ENCODE measurements at places on chromosomes 7 and 10. TPM values are rescaled to one million over a fixed set of nuclear protein-coding genes. Genes with fewer than 3 reads are reported as not detected.

DNA sequence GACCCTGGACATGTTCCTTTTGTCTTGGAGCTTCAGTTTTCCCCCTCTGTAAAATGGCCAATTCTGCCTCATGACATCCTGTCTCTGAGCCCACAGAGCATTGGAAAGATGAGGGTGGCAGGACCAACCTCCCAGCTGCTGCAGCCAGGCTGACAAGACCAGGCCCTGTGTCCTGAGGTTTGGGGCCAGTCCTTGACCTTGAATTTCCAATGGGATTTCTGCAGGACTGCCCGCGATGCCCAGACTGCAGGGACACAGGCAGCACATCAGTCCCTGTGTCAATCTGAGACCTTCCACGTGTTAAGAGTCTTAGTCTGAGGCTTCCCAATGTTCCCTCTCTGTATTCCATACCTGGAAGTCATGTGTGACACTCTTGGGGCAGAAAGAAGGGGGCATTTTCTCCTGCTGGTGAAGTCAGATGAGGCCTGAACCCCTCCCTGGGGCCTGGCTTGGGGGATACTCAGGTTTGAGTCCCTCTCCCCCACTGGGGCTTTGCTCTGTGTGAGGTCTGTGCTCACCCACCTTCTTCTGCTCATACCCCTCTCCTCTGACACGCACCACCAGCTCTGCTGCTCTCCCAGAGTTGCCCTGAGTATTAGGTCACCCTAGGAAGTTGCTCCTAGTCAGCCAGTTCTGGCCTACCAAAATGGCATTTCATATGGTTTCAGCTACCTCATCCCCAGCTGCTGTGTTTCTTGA is 79.2 kb downstream of the ADCY1 start:
- peak; percentile 11 for DNase-seq

The HOXA6 gene
- 0.70 TPM for total RNA-seq

DNA sequence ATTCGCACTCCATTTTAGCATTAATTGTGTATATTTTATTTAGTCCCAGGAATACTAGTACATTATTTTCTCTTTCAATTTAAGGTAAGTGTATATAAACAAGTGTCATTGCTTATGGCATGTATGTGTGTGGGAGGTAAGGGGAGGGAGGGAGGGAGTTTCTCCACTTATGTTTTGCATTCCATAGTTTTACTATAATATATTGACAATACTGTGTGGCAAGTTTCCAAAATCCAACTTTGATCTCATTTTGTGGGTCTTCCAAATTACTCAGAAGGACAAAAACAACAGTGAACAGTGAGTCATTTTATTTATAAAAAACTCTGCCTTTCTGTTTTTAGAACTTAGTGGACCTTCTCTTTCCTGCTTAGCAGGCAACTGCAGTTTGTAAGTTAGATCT is 102.3 kb upstream of the SEMA3E start:
- no peak for DNase-seq

DNA sequence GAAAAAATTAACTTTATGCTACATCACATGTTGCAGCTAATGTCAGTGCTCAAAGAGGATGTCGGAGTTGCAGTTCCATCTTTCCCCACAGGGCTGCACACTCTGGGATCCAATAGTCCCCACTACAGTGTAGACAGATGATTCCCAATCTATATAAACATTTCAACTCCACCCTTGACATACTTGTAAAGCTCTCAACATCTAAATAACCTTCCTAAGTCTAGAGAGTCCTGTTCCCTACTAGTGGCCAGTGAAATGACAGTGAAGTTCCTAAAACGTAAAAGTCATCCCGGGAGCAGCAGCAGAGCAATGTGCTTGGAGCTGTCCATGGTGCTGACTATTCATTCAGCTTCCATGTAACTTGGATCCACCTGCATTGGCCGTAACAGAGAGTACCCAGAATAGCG is 145.1 kb downstream of the GRM8 start:
- DNase-seq = peak; percentile 54

DNA sequence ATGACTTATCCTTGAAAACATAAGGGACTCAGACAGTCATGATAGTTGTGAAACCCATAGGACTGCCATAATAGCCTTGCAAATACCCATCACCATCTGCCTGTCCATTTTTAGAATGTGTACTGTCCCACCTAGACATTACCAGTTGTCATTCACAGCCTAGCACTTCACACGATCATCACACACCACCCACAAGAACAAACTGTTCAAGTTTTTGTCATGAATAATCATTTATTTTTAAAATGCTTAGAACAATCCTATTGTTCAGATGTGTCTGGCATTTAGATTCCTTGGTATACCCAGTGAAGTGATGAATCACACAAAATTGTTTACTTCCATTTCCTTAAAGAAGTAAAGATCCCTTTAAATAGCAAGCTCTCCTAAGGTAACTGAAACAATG is 46.6 kb downstream of the CCDC3 start:
- DNase-seq = no peak

The SNCG gene
- total RNA-seq = 2.2 TPM

GRCh38 chr7:133789974-133790373 is 337.2 kb upstream of the LRGUK start:
- no peak for DNase-seq

- DNase-seq = no peak
Measured at GRCh38 chr7:151837285-151838042, 39.5 kb downstream of the PRKAG2 start.

DNA sequence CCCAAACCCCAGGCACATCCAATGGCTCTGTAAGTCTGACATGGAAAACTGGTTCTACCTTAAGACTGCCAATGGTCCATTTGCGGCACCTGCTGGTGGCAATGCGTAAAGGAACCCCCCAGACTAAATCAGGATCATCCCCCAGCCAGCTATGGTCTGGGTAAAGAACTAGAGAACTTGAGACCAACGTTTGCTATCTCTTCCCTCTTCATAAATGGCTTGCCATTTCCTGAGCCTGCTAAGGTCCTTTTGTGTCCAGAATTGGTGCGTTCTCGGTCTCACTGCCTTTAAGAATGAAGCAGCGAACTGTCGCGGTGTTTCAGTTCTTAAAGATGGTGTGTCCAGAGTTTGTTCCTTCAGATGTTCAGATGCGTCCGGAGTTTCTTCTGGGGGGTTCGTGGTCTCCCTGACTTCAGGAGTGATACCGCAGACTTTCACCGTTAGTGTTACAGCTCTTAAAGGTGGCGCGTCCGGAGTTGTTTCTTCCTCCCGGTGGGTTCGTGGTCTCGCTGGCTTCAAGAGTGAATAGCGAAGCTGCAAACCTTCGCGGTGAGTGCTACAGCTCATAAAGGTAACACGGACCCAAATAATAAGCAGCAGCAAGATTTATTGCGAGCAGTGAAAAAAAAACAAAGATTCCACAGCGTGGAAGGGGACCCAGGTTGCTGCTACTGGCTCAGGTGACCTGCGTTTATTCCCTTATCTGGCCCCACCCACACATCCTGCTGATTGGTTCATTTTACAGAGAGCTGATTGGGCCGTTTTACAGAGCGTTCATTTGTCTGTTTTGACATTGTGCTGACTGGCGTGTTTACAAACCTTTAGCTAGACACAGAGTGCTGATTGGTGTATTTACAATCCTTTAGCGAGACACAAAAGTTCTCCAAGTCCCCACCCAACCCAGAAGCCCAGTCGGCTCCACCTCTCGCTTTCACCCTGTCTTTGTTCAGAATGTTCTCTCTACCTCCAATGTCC is 95.4 kb downstream of the ELMO1 start:
- DNase-seq = peak; percentile 63

The TMEM225B gene
- total RNA-seq = 1.6 TPM

The ALOX5 gene
- 0.60 TPM for total RNA-seq

The SLC26A4 gene
- total RNA-seq = 0.19 TPM

DNA sequence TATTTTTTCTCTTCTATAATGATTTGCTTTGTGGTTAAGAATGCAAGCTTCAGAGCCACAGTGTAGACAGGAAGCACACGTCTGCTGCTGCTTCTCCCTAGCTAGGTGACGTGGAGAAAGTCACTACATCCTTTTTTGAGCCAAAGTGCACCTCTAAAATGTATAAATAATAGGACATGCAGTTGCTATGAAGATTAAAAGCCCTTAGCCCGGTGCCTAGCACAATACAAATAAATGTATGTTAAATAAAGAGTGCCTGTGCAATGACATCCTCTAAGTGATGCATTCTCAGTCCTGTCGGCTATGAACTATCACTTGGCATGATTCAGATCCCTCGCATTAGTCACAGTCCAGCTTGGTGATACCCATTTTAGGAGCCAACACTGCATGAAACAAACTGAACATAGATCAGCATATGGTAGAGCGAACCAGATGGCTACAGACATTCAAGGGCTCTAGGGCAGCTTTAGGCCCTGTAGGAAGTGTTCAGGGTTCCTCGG is 4.8 kb upstream of the TRDMT1 start:
- DNase-seq = peak; percentile 33

DNA sequence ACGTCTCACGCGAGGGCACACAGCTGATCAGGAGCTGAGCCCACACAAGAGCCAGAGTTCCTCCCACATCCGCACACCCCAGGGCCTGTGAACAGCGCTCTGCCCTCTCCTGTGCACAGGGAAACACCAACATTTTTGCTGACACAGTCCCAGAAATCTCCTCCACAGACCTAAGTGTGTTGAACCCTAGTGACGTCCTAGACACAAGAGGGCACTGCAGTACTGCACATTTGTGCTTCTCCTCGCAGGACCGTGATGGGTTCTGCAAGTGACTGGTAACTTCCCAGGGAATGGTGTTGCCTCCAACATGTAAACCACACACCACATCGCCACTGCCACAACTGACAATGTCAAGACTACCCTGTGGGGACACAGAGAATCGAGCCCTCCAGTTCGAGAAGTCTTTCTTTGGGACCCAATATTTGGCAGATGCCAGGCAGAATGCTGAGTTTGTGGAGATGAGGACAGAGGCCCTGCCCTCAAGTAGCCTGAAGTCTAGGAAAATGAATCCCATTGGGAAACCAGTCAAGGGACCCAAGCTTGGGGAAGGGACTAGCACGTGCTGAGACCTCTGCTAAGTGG is 170.3 kb downstream of the PAXIP1 start:
- DNase-seq = peak; percentile 58

DNA sequence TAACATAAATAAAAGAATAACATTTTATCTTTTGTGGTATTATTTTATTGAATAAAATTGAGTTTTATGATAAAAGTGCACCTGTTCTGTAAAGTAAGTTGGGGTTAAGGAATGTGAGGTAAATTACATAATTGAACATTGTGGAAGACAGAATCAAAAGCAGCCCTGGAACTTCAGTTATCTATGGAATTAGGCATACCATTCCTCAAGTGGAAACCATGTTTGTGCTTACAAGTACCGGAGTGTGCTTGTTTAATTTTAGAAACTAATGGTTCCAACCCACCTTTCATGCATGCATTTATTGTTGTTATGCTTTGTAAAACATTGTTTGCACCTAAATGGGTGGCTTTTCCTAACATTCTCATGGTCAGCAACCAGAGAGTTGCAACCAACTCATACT is 28.0 kb downstream of the RBM17 start:
- DNase-seq = no peak

The VWC2 gene
- not detected for total RNA-seq

GRCh38 chr7:119996634-119997033 is 276.3 kb upstream of the KCND2 start:
- no peak for DNase-seq

GRCh38 chr7:84039432-84039831 is 155.2 kb downstream of the SEMA3A start:
- no peak for DNase-seq

DNA sequence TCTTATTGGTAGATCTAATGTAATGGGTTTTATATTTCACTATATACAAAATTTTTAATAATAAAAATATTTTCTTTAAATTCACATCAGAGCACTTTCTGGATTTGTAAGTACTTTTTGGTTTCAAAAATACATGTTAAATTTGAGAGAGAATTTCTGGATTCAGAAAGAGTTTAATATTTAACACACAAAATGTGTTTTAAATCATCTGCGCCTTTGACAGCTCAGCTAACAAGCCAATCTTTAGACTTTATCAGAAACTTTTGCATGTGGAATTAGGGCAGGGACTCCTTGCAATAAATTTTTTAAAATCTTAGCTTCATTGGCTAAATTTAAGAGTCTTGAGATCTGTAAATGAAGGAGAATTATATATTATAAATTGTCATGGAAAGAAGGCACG is 32.7 kb upstream of the RHOBTB1 start:
- no peak for DNase-seq

GRCh38 chr10:75788394-75789205 is 357.2 kb downstream of the LRMDA start:
- DNase-seq = no peak

- DNase-seq = no peak
Measured at GRCh38 chr10:101066896-101067355, 5.1 kb downstream of the KAZALD1 start.

- DNase-seq = peak; percentile 55
Measured at GRCh38 chr7:106947244-106947728, 82.2 kb downstream of the PIK3CG start.

GRCh38 chr7:96870934-96871333 is 134.4 kb upstream of the DLX6 start:
- no peak for DNase-seq

GRCh38 chr7:158805937-158806336 is 23.4 kb downstream of the ESYT2 start:
- no peak for DNase-seq

The DENND10 gene
- total RNA-seq = 59.5 TPM

GRCh38 chr7:129924602-129925001 is 28.2 kb downstream of the UBE2H start:
- no peak for DNase-seq

GRCh38 chr7:116225860-116226259 is 15.5 kb downstream of the TES start:
- no peak for DNase-seq

DNA sequence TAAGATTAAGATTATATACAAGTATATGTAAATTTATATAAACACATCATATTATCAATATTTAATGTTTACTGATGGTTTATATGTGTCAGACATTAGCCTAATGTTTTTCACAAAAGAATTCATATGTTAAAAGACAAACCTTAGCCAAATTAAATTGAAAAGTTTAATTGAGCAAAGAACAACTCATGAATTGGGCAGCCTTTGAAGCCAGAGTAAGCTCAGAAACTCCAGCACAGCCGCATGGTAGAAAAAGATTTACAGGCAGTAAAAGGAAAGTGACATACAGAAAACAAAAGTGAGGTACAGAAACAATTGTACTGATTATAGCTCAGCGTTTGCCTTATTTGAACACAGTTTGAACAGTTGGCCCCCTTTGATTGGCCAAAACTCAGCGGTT is 124.1 kb downstream of the TSPAN12 start:
- DNase-seq = no peak

GRCh38 chr7:73738220-73738611 is 386 bp downstream of the ABHD11 start:
- DNase-seq = no peak

- DNase-seq = no peak
Measured at GRCh38 chr7:112105584-112106530, 100.3 kb downstream of the DOCK4 start.

The FZD1 gene
- 6.9 TPM for total RNA-seq

The ELFN1 gene
- 0.37 TPM for total RNA-seq

GRCh38 chr7:156560075-156560474 is 80.5 kb upstream of the RNF32 start:
- no peak for DNase-seq

DNA sequence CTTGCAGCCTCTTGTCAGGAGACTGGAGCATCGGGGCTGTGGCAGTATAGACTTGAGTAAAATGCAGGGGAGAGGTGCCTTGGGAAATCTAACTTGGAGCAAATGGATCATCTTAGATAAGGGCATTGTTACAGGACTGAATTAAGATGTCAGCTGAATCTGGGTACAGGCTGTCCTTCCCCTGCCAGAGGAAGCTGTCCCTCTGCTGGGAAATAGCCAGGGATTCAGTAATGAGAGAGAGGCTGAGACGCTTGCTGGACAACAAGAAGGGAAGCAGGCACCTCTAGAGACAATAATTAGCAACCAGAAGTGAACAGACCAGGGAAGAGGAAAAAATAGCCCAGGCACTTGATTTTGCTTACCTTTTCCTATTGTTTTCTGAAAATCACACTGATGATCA is 20.7 kb upstream of the RAPGEF5 start:
- no peak for DNase-seq

Measured in H4 (cell line).